ENCODE measurements at places on chromosomes 5 and 9.

GRCh38 chr5:115978779-115979178, 16.5 kb downstream of the LVRN start:
- DNase-seq, result no peak

DNA sequence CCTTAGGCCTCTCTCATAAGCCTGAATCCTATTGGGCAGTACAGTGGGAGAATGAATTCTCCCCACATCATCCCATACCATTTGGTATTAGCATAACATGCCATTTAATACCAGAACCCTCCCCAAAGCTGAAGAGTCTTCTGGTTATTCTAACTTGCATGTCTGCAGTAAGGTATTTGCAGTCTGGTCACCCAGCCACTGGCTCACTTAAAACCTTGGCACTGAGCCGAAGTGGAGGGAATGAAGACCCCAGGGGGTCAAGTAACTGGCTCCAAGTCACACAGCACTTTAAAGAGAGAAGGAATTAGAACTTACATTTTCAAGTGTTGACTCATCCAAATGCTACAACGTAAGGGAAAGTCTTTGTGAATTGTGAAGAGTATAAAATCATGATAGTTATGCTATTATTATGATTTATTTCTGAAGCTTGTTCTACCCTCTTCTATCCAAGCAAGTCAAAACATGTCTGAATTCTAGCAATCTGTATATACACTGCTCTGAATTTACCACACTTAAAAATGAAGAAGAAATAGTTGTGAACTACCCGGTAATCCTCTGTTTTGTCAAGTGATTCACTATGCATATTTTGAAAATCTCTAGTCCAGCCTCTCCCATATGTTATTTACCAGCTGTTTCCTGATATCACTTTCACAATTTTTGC, 28.5 kb downstream of the GLRA1 start:
- peak; percentile 87 for DNase-seq

- no peak for DNase-seq
Measured at GRCh38 chr5:78555870-78556269, 92.7 kb downstream of the LHFPL2 start.

GRCh38 chr5:159969966-159970365, 39.0 kb upstream of the TTC1 start:
- DNase-seq, result no peak

DNA sequence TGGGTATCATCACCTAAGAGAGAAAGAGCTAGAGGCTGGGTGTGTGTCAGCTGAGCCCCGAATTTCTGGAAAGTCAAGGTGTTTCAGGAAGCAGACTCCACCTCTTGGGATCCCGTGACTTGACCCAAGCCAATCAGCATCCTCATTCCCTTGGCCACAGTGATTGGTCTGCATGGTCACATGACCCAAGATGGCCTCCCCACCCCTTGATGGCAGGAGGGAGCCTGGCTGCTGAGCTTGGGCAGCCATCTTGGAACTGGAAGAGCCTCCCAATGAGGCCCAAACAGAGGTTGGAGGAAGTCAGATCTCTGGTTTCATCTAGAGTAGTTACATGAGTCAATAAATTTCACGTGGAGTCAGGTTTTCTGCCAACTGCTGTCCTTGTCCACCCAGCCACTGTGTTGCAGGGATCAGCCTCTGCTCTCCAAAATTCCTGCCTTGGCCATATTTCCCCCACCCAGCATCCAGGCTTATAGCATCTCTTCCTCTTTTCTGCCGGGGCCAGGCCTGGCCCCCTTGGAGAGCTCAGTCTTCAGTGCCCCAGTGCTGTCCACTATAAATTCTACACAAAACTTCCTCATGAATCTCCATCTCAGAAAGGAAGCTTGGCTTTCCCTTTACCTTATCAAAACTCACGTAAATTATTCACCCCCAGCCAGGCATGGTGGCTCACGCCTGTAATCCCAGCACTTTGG, 17.2 kb upstream of the SUSD3 start:
- DNase-seq, result no peak

DNA sequence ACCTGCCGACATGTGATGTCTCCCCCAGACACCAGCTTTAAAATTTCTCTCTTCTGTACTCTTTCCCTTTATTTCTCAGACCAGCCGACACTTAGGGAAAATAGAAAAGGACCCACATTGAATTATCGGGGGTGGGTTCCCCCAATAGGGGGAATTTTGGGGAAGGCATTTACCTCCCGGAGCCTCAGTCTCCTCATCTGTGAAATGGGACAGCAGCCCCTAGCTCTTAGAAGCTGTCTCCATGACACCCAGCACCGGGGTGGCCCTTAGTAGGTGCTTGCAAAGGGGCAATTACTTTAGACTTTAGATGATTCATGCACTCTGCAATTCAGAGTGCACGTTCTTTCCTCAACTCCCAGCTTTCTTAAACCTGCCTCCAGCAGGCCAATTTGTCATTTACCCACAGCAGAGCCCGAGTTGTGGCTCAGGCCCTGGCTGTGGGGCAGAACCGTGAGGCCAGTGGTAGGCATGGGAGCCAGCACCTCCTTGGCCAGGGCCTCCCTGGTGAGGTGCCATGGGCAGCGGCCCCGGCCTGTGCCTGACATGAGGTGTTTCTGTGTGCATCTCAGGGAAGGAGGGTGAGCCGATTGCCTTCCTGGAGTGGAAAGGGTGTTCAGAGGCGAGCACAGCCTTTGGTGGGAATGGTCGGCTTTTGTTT, 51.7 kb downstream of the SH3PXD2B start:
- no peak for DNase-seq

- no peak for DNase-seq
Measured at GRCh38 chr9:135792268-135793128, 90.5 kb downstream of the KCNT1 start.
